ENCODE measurements at places on chromosomes 3 and 15.

DNA sequence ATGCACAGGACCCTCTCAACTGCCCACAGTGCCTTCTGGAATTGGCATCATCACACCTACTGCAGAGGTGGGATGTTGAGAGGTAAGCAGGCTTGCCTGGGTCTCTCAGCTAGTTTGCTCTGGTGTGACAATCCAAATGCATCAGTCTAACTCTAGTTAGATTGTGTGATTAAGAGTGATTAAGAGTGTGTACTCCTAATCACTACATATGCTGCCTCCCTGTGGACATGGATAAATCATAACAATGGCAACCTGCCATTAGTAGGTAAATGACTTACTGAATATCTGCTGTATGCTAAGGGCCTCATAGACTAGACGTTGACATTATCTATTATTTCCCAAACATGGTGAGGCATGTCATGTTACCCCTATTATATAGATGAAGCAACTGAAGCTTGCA is 342.1 kb downstream of the OCA2 start:
- no peak for DNase-seq

- DNase-seq = no peak
These were observed 210.6 kb downstream of the ATP8B4 start for GRCh38 chr15:49908236-49908932.

DNA sequence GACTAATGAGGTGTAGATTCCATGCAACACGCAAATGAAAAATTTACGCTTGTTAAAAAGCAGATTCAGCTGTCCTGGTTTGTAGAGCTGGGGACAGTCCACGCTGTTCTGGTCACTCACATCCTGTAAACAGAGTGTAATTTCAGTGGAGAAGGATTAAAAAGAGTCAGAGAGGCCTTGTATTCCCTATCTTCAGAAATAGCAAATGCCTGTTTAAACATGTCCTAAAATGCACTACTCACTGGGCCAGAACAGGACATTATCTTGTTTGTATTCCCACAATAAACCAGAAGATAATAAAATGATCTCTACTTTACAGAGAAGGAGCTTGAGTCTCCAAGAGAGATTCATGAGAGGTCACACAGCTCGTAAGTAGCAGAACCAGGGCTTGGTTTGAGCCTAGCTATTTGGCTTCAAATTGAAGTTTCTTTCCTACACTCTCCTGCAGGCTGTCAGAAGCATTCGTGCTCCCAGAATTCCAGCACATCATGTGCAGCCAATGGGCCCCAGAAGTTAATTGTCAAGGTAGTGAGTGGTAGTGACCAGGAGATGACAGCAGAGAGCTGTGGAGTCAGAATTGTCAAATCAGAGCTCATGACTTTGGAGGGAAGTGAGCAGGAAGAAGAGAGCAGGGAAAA is 242.5 kb downstream of the ATP8B4 start:
- DNase-seq = no peak

- DNase-seq = no peak
These were observed 60.8 kb downstream of the MINDY4B start for GRCh38 chr3:150844484-150844883.

DNA sequence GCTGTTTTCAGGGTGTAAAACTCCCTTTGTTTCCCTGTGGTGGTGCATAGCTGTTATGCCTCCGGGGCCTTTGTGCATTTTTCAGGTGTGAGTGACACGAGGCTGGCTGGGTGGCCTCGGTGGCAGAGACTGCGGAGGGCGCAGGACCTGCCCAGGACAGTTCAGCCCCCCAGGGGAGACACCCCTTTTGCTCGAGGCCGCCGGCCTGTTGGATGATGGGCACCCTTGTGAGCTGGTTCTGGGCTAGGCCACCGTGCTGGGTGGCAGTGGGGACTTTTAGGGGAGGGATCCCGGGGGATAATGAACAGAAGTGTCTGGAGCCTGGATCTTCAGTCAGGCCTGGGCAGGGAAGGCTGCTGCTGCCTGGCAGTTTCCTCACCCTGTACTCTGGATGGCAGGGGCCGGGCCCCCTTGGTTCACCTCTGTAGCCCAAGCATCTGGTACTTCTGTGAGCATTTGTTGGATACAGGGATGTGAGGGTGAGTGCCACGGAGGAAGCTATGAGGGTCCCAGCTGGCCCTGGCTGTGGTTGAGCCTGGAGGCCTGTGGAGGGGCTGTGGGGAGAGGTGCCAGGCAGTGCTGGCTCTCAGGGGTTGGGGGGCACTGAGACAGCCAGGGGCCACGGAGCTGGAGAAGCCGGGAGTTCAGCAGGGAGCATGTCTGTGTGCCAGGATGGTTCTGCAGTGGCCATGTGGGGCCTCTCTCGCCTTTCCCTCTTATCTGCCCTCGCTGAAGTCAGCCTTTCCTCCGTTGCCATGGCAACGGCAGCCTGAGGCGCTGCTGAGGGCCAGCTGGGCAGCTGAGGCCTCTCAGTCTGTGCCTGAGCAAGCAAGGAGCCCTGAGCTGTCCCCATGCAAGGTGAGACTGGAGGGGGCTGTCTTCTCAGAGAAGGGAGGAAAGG is 49.0 kb downstream of the KY start:
- DNase-seq = no peak

DNA sequence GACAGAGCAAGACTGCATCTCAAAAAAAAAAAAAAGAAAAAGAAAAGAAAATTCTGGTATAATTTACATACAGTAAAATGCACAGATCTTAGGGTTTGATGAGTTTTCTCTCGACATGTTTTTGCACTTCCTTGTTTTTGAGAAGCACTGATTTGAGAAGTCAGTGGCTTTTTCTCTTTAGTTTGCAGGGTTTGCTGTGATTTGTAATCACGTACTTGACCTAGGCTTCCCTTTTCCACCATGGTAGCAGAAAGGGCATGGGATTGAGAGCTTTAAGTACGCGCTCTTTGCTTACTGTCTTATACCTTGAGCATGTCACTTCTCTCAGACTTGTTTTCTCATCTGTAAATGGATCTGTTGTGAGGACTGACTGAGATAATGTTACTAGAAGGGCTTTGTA is 4.1 kb downstream of the VHL start:
- no peak for DNase-seq

DNA sequence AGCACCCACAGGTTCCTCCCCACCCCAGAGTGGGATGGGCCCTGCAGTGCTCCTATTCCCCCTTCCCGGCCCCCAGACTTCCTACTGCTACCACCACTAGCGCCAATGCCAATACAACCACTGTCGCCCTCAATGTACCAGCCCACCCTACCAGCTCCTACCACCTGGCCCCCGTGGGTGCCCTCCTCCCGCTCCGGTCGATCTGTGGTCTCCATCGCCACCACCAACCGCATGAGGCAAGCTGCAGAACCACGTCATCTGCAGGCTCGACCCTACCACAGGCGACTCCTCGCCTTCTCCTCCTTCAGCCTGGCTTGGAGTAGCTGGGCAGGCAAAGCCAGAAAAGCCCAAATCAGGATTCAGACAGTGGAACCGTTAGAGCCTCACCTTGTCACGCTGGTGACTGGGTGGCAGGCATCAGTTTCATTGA is 179.3 kb downstream of the POTEB3 start:
- no peak for DNase-seq

GRCh38 chr3:150278843-150279381 is 129.2 kb upstream of the TSC22D2 start:
- no peak for DNase-seq

Data from hematopoietic multipotent progenitor cell treated with erythropoietin and hydrocortisone succinate and interleukin-3 and kit ligand, for 15 days (in vitro differentiated cells).